Activated CD4-positive, alpha-beta memory T cell treated with anti-CD3 and anti-CD28 coated beads, Interleukin-2, amount 10 ng/mL, durations not matched to agents 7 days and 5 days (primary cell): ENCODE measurements at places on chromosomes 4 and X. TPM values are rescaled to one million over a fixed set of nuclear protein-coding genes. Genes with fewer than 3 reads are reported as not detected.

The SHROOM4 gene
- not detected for total RNA-seq

The TKTL1 gene
- total RNA-seq = 0.85 TPM

The OTUD4 gene
- 51.2 TPM for total RNA-seq

The MAGEC2 gene
- total RNA-seq = not detected

The MAOA gene
- 2.5 TPM for total RNA-seq

The HDX gene
- 1.2 TPM for total RNA-seq

The SSX7 gene
- total RNA-seq = not detected

The GLRA2 gene
- not detected for total RNA-seq

The HTATSF1 gene
- 64.1 TPM for total RNA-seq

The CT83 gene
- not detected for total RNA-seq

The VCX3B gene
- not detected for total RNA-seq

The BDH2 gene
- total RNA-seq = 23.6 TPM

The MMRN1 gene
- total RNA-seq = 0.90 TPM

The ANXA3 gene
- 0.38 TPM for total RNA-seq

The INTU gene
- total RNA-seq = not detected

The ZIC3 gene
- total RNA-seq = not detected

The JCHAIN gene
- 0.35 TPM for total RNA-seq

The DCX gene
- total RNA-seq = not detected

The MCF2 gene
- 0.25 TPM for total RNA-seq

The ACSL4 gene
- total RNA-seq = 64.9 TPM

The LEF1 gene
- 68.2 TPM for total RNA-seq

The MSX1 gene
- not detected for total RNA-seq

The SGMS2 gene
- 0.10 TPM for total RNA-seq

The ALAS2 gene
- total RNA-seq = not detected

The SSX2B gene
- not detected for total RNA-seq

The MYOZ2 gene
- total RNA-seq = not detected

The BMP3 gene
- not detected for total RNA-seq

The TEX11 gene
- total RNA-seq = not detected

The ASB9 gene
- total RNA-seq = 1.4 TPM

The CXXC4 gene
- not detected for total RNA-seq

The TRO gene
- total RNA-seq = 1.4 TPM

The SYNPO2 gene
- 0.63 TPM for total RNA-seq

The MAGEE1 gene
- total RNA-seq = 2.8 TPM

The CPLX1 gene
- total RNA-seq = 3.0 TPM

The GSX2 gene
- not detected for total RNA-seq
